Activated naive CD4-positive, alpha-beta T cell treated with anti-CD3 and anti-CD28 coated beads for 36 hours (primary cell): ENCODE measurements at places on chromosomes 5 and 9. TPM values are rescaled to one million over a fixed set of nuclear protein-coding genes. Genes with fewer than 3 reads are reported as not detected.

DNA sequence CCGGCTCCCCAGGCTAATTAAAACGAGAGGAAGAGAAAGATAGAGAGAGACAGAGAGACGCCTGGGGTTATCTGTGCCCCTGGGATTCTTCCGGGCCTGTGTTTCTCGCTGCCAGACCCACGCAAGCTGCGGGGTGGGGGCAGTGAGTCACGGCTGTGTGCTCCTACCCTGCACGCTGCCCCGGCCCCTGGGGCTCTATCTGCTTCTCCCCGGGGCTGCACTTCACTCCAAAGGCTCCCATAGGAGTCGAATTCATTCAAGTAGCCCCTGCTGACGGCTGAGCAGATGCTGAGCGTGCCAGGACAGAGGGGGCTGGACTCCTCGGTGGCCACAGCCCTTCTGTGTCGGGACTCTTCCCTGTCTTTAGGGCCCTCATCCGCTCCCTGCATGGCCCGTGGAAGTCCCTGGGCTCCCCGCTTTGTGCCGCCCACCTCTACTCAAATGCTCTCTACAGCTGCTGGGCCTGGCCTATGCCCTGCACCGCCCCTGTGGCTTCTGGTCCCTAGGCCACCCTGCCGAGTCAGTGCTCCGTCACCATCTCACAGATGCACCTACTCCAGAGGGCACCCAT is 22.8 kb downstream of the SARDH start:
- no peak for DNase-seq

DNA sequence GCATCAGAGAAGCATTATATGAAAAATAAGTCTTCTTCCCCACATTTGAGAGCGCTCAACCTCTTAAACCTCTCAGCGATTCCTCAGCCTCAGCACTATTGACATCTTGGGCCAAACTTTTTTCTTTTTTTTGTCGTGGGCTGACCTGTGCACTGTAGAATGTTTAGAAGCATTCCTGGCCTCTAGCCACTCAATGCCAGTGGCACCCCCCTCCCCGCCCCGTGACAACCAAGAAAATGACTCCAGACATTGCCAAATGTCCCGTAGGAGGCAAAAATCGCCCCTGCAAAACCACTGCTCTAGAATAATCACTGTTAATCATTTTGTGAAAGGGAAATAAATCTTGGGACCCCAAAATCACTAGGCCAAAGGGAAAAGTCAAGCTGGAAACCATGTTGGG is 129.1 kb upstream of the BOD1 start:
- DNase-seq: no peak

- DNase-seq: no peak
These were observed 308.4 kb downstream of the ISL1 start for GRCh38 chr5:51691538-51692079.

DNA sequence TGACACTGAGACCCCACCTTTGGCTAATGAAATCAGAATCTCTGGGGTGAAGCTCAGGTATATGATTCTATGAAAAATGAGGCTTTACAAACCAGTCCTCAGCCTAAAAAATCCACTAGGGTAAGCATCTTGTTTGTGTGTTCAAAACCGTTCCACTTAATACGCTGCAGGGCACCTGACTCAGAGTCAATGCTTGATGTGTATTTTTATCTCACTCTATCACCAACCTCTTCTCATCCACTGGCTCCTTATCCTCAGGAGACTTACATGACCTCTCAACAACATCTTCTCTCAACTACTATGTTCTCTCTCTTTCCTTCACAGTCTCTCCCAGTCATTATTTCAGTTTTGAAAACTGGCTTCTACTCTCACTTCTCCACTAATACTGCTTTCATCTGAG is 153.3 kb upstream of the KCNN2 start:
- no peak for DNase-seq

The ELOVL7 gene
- total RNA-seq: 0.31 TPM
